Activated CD8-positive, alpha-beta T cell treated with anti-CD3 and anti-CD28 coated beads for 36 hours (primary cell): ENCODE measurements at places on chromosomes 6 and 20.
A peak's percentile ranks its signal among the peaks of the same experiment; 100 is the strongest.

- DNase-seq: no peak
These were observed 125.4 kb downstream of the SH3BGRL2 start for GRCh38 chr6:79756496-79756895.

GRCh38 chr6:126300126-126300525 lies 39.8 kb upstream of the CENPW start:
- DNase-seq: no peak

DNA sequence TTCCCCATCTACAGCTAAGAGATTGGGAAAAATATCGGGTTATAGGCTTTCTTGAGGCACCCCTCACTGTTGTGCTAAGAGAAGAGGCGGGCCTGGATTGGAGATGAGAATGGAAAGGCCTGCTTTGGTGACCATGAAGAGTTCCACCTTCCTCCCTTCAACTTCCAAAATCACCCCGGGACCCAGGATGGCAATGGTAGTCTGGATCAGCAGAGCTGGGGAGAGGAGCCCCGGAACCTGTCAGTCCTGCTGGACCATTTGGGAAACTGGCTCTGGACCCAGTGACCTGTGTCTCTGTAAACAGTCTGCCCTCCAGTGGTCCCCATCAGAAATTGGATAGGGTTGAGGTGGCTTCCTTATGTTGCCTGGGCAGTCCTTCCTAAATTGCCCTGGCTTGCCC lies 1085.6 kb downstream of the KHDRBS2 start:
- DNase-seq: no peak

- DNase-seq: no peak
These were observed 19.8 kb downstream of the ADGRF5 start for GRCh38 chr6:46901882-46902314.

DNA sequence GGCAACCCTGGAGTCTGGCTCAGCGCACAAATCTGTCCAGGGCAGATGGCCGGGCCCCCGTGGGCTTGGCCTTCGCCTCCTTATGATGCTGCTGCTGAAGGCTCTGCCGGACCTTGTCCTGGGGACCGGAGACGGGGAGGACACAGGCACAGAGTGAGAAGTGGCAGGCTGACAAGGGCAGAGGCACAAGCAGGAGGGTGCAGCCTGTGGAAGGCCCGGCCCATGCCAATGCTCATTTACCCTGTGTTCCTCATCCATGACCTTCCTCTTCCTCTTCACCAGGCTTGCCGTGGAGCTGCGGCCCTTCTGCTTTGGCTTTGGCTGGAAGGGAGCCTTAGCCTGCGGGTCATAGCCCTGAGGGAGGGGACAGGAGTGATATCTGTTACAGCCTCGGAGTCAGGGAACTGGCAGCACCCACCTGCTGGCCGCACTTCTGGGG lies 2.4 kb downstream of the B3GALT4 start:
- DNase-seq: no peak

DNA sequence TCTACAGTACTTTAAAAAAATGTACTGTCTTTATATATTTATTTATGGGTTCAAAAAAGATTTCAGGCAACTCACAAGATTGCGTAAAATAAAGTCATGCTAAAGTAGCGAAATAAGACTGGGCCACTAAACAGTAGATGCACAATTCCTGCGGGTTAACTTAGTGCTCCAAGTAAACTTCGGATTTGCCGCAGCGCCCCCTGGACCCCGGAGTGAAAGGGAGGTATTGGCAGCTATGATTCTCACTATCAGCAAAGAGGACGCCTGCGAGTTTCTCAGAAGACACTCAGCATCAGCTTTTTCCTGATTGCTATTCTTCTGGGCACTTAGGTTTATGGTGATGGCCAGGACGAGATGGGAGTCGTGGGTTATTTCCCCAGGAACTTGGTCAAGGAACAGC lies 1.4 kb downstream of the OTOR start:
- no peak for DNase-seq

DNA sequence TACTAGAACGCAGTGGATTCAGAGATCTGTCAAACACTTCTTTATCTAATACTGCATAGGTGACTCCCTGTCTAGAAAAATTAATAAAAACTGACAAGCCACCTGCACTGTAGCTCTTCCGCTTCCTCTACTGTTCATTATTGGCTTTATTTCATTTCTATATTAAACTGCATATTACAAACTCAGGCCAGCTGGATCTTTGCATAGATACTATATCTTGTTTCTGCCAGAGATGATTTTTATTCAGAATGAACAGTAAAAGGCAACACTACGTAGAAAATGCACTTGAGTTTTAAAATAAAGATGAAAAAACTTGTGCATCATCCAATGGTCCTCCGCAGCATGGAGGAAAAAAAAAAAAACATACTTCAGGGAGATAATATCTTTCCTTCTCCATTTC lies 508.3 kb downstream of the PRKN start:
- no peak for DNase-seq

GRCh38 chr20:53020376-53020775 lies 48.2 kb downstream of the TSHZ2 start:
- DNase-seq: no peak

DNA sequence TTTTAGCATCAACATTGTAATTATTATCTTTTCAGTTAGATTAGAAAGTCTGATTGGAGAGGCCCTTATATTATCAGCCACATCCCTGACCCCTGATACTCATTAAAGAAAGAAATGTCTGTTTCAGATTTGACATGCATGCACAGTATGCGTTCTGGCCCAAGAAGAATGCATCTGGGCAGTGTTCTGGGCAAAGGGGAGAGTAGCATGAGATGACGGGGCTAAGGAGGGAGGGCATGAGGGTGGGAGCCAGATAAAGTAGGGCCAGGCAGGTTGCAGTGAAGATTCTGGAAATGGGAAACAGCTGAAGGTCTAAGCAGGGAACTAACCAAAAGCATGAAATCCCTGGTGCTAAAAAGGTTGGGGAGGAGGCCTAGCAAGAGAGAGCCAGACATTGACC lies 7.3 kb downstream of the SAYSD1 start:
- no peak for DNase-seq

GRCh38 chr6:13866301-13866700 lies 51.9 kb upstream of the MCUR1 start:
- DNase-seq: no peak

- no peak for DNase-seq
These were observed 14.3 kb downstream of the RIMS1 start for GRCh38 chr6:71900642-71901041.

- no peak for DNase-seq
These were observed 94.4 kb upstream of the FAM184A start for GRCh38 chr6:119172824-119173223.

DNA sequence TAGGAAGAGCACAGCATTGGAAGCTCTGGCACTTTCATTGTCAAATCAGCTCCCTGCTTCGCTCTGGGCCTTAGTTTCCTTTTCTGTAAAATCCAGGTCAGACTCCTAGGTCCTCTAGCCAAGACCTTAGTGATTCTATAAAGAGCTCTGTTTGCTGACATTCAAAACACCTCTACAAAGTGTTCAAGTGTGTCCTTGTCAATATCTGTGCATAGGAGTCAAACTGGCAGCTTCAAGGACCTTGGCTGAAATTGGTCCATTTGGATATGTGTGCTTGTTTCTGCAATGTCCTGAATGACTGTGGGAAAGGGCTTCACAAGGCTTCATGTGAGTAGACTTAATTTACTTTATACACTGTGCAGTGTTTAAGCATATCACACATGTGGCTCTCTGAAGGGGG lies 73.9 kb upstream of the ENPP5 start:
- DNase-seq: no peak

- DNase-seq: no peak
These were observed 441.4 kb downstream of the COL12A1 start for GRCh38 chr6:74764486-74764885.

DNA sequence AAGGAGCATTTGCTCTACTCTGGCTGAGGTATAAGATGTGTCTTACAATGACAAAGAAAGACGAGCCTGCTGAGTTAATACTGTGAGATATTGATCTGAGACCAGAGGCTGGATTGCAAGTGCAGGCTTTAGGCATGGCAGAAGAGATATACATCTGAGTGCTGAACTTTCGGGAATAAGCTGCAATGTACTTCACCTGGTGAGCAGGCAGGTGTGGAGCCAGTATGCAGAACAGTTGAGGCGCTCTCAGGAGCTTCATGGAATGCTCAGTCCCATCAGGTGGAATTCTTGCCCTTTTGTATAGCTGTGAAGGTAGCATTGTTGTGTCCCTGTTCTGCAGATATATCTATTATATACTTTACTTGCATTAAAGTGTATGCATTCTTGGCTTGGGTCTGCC lies 179.3 kb upstream of the RIMS1 start:
- no peak for DNase-seq

GRCh38 chr6:24154121-24154520 lies 28.1 kb downstream of the NRSN1 start:
- DNase-seq: no peak

- no peak for DNase-seq
These were observed 74.4 kb upstream of the FBXL4 start for GRCh38 chr6:99022039-99022609.

DNA sequence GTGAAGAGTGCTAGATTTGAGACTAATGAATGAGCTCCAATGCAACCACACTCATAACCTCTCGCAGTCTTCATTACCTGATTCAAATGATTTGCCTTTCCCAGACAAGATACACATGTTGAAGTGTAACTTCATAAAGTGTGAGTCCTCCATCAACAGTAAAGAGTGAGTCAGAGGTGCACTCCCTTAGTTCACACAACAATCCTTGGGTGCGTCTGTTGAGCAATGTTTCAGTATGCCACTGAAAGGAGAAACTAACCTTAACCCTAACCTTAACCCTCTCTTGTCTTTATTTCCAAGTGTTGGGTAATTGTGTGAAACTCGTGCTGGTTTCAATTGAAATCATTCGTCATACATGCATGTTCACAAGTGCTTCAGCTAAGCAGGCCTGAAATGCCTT lies 21.0 kb upstream of the RIN2 start:
- no peak for DNase-seq

- DNase-seq: no peak
These were observed 15.3 kb upstream of the ZSCAN23 start for GRCh38 chr6:28458568-28458967.

- DNase-seq: no peak
These were observed 94.3 kb upstream of the FAM8A1 start for GRCh38 chr6:17505767-17506280.

DNA sequence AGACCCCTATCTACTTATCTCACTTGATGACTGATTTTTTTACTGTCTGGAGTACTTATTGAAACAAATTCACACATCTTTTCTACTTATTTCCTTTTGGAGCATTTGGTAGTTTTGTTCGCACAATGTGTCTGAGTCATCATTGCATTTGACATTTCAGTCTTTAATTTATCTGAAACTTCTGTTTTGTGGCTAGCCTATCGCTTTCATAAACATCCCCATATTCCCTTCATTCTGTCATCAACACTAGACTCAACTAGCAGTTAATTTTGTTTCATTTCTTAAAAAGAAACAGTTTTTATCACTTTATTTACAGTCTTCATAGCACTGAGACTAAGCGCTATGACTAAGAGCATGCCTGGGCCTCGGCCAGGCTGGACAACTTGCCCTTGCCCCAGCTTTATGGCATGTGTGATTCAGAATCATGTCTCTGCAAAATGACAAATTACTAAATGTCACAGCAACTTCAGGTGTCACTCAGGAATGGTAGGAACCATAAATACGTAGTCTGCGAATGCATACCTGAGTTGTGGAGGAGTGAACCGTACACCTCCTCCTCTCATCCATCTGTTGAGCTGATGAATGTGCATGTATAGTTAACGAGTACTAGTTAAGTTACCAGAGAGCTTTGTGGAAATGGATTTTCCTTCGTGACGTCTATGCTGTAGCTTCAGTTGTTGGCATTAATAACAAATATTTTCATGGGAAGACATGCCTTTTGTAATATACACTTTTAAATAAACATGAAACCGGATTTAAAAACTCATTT lies 16.2 kb downstream of the L3MBTL3 start:
- DNase-seq: peak; percentile 66

GRCh38 chr6:139982652-139983295 lies 608.3 kb upstream of the CITED2 start:
- DNase-seq: no peak

DNA sequence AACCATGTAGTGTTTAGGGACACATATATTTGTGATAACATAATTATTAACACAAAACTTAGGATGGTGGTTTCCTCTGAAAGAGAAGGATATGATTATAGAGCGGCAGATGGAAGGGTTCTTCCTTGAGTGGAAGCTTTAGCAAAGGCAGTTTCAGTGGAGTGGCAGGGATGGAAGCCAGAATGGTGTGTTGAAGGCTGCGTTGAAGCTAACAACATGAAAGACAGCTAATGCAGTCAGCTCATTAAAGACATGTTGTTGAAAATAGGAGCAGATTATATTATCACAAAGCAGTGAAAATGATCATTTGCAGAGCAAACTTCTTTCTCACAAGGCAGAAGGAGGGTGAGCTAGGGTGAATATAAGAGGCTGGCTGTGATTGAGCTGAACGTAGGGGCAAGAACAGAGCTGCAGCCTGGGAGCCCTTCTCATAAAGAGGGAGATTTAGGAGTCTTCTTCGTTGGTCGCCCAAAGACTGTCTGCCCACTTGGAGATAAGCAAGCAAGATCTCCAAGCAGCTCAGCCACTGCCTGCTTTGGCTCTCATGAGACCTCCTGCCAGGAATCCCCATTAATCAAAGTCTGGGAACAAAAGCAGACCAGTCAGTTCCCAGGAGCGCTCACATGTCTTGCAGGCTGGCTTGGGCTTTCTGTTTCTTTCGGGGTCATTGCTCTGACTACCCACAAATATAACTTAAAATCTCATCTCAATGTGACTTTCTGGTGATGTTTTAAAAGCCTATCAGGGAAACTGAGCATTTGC lies 2.6 kb upstream of the ANKRD6 start:
- DNase-seq: no peak

GRCh38 chr6:109767961-109768360 lies 76.9 kb downstream of the FIG4 start:
- DNase-seq: no peak

- no peak for DNase-seq
These were observed 14.7 kb downstream of the FOXF2 start for GRCh38 chr6:1403851-1404712.

DNA sequence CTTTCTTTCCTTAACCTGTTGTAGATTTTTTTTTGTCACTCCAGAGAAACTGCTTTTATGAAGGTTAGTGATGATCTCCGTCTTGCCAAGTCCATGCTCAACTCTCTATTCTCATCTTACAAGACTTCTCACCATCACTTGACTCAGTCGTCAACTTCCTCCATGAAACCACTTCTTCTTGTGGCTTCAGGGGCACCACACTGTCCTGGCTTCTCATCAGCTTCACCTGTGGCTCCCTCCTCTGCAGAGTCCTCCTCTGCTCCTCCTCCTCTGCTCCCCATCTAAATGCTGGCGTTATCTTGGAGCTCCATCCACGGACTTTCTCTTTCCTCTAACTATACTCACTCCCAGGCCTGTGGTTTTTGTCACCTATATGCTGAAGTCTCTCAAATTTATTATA lies 187.5 kb downstream of the BACH2 start:
- peak; percentile 73 for DNase-seq

- peak; percentile 28 for DNase-seq
These were observed 19.3 kb upstream of the WFDC2 start for GRCh38 chr20:45450097-45450818.

DNA sequence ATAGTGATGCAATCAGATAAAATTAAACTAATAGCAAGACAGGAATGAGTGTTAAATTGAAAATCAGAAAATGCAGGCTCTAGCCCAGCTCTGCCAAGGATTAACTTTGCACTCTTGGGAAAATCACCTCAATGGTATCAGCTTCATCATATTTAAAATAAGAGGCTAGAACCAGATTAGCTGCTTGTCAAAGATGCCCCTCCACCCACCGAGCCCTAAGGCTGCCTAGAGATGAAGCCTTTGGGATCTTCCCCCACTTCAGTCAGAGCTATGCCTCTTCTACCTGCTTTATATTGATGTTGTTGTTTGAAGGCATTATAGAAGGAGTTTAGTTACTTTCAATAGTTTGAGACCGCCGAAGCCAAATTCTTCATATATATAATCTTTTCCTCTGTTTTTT lies 47.4 kb downstream of the HDDC2 start:
- no peak for DNase-seq
